ENCODE measurements at places on chromosomes 2 and 18.

DNA sequence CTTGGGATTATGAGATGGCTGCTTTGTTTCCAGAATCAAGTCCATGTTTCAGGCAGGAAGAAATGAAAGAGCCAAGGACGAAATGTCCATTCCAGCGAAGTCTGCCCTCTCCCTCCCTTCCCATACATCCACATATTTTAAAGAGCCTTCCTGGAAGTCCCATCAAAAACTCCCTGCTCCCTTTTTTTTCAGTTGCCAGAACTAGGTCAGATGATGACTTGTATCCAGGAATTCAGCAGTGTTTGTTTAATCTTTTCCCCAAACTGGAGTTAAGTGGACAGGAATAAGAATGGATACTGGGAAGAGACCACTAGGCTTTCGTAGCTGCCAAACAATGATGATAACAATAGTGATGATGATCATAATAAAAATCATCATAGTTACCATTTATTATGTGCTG is 198.7 kb downstream of the MEIS1 start:
- ATAC-seq, result no peak

DNA sequence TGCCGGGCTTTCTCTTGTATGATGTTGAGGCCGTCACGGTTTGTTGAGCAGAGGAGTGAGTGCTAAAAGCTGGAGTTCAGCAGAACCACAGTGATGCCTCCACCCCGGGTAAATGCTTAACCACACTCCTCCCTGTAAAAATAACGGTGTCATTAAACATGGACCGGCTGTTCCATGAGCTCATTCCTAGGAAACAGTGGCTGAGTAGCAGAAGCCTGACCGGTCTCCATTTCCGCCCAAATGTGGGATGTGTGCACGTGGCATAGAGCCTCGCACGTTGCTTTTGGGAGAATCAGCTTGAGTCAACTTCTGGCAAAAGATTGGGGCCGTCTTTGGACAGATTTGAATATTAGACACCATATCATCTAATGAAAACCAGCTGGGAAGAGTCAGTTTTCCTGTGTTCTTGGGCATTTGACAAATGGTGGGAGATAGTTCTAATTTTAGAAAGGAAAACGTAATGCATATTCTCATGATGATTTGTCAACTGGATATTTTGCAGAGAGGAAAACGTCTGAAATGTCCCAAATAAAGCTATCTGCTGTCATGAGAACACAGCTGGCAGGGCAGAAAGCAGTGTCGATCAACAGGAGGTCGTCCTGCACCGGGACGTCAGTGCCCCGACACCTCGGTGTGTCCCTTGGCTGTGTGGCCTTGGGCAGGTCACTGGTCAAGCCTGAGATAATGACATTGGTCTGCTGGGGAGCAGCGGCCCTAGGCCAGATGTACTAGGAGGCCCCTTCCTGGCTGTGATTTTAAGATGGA is 42.4 kb downstream of the LRRFIP1 start:
- ATAC-seq, result no peak

DNA sequence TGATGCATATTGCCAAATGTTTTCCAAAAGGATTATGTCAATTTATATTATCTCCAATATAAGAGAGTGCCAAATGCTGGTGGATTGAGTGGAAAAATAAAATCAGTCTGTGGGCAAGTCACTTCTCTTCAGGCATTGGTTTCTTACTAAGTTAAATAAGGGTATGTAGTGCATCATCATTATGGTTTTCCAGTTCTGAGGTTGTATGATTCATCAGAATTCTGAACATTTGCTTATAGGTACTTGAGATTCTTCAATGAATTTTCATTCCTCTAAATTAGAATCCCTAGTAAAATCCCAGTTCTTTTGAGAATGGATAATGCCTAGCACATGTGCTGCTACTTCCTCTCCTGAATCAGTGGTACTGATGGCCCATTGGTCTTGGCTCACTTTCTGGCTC is 188.9 kb upstream of the OSR1 start:
- no peak for ATAC-seq

- no peak for ATAC-seq
Observed at GRCh38 chr18:5955861-5956260, 60.5 kb upstream of the TMEM200C start.

- peak; percentile 98 for ATAC-seq
Observed at GRCh38 chr2:62344472-62344871, 148.6 kb downstream of the B3GNT2 start.

GRCh38 chr18:2529154-2529553 is 42.2 kb downstream of the METTL4 start:
- no peak for ATAC-seq

- no peak for ATAC-seq
Observed at GRCh38 chr2:152755029-152755428, 36.6 kb downstream of the ARL6IP6 start.

DNA sequence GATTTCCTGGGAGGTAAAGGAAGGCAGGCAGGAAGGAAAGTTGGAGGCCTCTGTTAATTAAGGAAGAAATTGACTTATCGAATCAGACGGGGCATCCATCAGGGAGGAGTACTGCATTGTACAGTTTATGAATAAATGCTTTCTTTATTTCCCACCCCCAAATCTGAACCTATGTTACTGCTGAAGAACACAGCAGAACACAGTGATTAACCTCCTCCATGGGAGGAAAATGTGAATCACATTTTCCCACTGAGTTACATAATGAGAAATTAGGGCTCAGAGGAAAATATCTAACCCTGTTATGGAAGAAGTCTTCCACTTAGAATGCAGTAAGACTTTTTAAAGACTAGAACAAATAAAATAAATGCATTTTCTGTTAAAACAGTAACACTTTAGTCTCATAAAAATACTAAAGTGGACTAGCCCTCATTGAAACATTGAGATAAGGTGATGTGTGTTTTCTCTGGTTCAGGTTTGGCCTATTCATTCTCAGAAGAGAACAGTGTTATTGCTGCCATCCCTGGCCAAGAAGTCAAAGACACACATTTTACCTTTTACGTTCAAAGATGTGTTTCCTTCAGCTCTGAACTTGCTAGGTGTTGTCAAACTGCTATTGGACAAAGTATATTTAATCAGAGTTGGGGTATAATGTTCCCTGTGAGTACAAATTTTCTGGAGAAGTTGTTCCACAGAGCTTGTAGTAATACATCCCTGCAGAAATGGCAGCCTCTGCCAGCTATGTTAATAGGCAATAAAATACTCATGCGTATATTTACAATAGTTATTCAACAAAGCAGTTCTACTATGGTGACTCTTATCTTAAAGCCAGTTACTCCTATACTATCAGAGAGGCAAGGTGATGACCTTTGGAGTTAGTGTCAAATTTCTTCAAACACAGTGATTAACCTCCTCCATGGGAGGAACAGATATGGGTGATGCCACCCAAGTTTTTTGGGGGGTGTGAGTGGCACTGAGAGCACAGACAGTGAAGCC is 11.1 kb downstream of the DNAH6 start:
- peak; percentile 63 for ATAC-seq

- ATAC-seq, result peak; percentile 40
Observed at GRCh38 chr2:120209427-120210269, 13.6 kb downstream of the TMEM185B start.

GRCh38 chr2:67412424-67412823 is 15.3 kb downstream of the ETAA1 start:
- ATAC-seq, result no peak

DNA sequence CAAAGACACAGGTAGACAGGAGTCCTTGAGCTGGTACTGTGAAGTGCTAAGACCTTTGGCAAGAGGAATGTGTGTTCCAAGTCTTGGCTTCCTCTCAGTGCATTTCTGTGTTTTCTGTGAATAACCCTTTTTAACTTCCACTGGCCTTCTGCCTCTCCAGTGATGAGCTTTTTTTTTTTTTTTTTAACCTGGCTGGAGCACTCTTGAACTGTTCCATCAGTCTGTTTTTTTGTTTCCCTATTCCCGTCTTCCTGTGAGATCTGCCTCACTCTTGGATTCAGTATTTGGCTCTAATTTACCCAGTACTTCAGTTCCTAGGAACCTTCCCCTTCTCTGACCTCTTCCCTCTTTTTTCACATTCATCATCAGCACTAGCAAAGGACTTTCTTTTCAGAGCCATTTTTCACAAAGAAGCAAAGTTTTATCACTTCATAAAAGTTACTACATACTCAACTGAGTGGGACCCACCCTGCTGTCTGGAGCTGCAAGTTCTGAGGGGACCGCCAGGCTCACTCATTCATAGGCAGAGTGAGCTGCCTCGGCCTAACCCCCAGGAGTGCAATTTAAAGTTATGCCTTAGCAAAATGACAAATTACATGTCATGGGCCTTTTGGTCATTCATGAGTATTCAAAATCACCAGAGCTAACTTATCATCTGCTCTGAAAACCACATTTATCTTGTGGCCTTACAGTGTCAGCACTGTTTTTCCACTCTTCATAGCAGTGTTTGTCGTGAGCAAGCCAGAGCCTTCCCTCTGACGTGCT is 126.9 kb upstream of the DAPL1 start:
- no peak for ATAC-seq

DNA sequence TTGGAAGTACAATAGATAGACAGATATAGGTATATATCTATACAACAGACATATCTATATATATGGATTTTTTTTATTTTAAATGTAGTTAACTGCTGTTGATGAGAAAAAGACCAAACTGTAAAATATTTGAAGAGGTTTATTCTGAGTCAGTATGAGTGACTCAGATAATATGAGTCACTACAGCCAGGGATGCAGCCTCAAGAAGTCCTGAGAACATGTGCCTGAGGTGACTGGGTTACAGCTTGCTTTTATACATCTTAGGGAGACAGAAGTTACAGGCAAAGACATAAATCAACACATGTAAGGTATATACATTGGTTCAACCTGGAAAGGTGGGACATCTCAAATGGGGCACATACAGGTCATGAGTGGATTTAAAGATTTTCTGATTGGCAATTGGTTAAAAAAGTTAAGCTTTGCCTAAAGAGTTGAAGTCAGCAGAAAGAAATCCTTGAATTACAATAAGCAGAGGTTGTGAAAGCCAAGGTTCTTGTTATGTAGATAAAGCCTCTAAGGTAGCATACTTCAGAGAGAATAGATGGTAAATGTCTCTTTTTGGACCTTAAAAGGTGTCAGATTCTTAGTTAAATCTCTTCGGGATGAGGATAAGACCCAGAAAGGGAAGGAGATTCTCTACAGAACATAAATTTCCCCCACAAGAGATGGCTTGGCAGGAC is 149.9 kb downstream of the RBM43 start:
- peak; percentile 61 for ATAC-seq

DNA sequence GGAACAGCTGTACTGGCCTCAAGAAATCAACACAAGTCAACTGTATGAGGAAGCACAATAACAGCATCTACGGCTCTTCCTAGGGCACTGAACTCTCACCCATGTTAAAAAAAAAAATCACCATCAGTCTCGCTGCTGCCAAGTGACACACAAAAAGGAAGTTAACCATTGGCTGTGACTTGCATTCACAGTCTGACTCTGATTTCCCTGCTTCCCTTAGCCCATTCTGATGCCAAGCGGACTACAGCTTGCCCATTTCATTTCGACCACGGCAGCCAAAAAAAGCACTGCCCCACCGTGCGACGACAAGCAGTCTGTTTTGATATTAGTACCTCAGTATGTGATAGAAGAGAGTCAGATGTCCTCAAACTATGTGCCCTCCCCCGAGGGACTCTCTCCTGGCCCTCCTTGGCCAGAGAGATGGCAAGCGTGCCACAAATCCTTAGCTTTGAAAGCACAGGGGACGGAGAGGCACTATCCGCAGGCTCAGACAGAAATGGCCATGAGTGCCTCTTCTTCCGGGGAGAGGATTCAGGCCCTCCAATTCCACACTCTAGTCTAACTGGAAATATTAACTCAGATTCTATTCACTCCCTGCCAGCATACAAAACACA is 250.0 kb downstream of the TCF4 start:
- ATAC-seq, result no peak

DNA sequence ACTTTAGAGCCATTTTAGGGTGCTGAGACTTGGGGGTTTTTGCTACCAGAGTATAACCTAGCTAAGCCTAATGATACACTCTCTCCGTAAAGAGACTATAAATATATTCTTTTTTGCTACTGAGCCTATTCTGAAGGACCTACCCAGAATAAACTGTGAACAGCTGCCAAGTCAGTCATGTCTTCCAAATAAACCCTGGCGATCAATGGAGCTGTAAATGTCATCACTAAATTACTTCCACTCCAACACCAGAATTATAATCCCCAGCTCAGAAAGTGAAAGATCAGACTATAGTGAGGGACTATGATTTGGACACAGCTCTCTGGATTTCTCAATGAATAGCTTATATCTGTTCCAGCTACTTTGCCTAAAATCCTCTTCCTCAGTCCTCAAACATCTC is 178.9 kb downstream of the METTL4 start:
- no peak for ATAC-seq

- no peak for ATAC-seq
Observed at GRCh38 chr18:22034276-22034675, 135.1 kb upstream of the GATA6 start.

GRCh38 chr2:217394510-217395351 is 534.9 kb upstream of the TNP1 start:
- ATAC-seq, result no peak

GRCh38 chr2:96747061-96747617 is 7.3 kb upstream of the LMAN2L start:
- no peak for ATAC-seq

DNA sequence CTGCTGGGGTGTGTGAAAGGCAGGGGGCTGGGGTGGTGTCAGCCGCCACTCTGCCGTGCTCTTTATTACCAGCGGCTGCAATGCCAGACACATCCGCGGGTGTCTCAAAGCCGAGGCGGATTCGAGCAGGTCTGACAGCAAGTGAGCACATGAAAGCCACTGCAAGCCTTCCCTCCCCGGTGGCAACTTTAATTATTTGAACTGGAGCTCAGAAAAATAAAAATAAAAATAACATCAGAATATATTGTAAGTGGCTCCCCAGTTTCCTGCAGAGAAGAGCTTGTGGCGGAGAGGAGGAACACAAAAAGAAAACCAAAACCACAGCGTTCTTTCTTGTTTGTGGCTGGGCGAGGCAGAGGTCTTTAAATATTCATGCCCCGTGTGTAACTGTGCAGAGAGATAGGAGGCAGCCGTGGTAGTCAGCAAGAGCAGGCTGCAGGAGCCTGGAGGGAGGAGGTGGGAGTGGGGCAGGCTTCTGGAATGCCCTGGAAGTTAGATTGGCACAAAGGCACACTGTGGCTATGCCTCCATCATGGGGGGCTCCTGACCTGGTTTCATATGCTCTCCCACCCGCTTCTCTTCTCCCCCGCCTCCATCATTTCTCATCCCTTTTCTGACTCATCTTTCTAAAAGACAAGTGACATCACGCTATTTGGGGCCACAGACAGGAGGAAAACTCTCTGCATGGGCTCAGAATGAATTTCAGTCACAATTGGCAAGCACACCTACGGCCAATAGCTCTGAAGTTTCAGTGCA is 199.8 kb downstream of the CLIP4 start:
- peak; percentile 86 for ATAC-seq

GRCh38 chr2:96727431-96727830 is 12.4 kb downstream of the LMAN2L start:
- ATAC-seq, result no peak

- peak; percentile 18 for ATAC-seq
Observed at GRCh38 chr2:148459377-148459778, 185.2 kb upstream of the EPC2 start.

DNA sequence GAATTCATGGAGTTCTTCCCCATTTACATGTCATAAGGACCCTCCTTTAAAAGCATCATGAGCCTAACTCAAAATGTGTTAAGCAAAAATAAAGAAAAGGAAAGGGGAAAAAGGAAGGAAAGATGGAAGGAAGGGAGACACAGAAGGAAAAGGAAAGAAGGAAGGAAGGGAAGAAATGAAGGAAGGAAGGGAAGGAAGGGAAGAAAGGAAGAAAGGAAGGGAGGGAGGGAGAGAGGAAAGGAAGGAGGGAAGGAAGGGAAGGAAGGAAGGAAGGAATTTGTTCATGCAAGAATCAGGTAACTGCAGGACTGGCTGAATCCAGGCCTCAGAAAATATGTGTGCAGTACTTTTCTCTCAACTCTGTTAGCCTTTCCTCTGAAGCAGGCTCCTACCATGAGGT is 32.0 kb downstream of the KIAA2012 start:
- ATAC-seq, result no peak
